ENCODE measurements at places on chromosomes 12 and 14.

DNA sequence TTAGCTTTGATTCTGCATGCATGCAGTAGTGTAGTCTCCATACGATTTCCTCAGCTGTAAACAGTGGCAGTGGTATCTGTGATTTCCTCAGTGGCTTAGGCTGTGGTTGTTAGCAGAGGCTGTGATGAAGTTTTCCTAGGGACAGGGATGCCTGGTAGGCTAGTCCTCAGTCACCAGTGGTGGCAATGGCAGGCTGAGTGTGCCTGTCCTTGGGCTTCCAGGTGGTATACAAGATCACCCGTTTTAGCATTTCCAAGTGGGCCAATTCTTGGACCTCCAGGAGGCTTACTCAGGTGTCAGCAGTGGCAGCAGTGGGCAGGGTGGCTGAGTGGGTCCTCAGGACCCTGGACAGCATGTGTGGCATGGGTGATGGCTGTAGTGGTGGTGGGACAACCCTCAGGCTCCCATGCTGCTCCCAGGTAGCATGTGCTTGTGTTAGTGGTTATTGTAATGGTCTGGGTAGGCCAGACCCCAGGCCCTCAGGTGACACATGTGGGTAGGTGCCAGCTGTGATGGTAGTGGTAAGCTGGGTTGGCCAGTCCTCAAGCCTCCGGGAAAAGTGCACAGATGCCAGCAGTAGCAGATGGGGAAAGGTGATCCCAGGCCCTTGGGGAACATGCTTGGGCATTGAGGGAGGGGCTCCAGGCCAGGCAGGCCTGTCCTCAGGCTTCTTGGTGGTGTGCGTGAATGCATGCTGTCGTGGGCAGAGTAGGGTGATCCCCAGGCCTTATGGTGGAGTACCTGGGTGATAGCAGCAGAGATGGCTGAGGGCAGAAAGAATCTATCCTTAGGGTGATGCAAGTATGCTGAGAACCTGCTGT, 146.5 kb downstream of the PAPOLA start:
- no peak for DNase-seq

- DNase-seq: no peak
Observed at GRCh38 chr14:71165121-71166031, 258.1 kb downstream of the PCNX1 start.

- no peak for DNase-seq
Observed at GRCh38 chr14:104040539-104040938, 45.0 kb upstream of the ASPG start.

- DNase-seq: no peak
Observed at GRCh38 chr14:31945074-31945613, 132.0 kb upstream of the ARHGAP5 start.

GRCh38 chr12:128426511-128426910, 159.5 kb downstream of the TMEM132C start:
- DNase-seq: no peak

DNA sequence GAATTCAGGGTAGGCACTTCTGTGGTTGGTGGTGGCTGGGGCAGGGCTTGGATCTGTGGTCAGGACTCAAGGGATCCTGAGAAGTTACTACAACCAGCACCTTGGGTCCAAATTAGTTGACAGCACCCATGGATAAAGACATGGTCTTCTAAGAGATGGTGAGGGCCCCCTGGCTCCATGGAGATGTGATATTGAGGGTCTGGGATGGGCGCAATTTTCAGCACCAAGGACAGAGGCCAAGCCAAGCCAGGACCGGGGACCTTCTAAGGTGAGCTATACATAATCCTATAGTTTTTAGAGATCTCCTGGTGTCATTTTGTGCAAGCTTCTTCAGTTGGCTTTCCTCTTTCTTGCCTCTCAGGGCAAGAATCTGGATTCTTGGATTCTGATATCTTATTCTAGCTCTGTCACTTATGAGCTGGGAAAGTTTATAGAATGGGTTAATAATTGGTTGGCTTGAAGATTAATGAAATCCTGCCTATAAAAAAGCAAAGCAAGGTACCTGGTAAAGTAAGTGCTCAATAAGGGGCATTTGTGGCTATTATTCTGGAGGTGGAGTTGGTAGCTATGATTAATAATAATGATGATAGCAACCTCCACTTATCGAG, 130.1 kb upstream of the LHX5 start:
- DNase-seq: no peak

DNA sequence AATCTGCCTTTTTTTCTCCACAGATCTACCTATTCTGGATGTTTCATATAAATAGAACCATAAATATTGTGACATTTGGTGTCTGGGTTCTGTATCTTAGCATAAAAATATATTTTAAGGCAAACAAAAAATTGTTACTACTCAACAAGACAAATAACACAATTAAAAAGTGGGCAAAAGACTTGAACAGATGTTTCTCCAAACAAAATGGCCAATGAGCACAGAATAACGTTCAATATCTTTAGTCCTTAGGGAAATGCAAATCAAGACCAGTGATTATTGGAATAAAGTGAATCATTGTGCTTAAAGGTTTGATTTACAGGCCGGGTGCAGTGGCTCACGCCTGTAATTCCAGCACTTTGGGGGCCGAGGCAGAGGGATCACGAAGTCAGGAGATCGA, 1331.3 kb downstream of the AACS start:
- no peak for DNase-seq

DNA sequence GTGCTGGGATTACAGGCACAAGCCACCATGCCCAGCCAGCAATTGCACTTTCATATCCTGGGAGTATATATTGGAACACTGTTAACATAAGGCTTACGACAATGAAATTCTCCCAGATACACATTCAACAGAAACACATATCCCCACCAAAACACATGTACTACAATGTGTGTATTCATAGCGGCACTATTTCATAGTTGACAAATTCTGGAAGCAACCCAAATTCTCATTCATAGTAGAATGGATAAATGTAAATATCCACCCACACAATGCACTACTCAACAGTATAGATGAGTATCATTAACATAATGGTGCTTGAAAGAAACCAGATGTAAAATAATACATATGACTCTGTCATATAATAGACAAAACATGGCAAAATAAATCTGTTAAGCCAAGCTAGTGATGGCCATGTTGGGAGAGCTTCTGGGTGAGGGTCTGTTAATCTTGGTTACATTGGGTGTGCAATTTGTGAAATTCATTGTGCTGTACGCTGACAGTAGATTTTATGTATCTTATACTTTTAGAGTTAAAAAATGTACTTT, 2.6 kb upstream of the DNAAF2 start:
- no peak for DNase-seq

DNA sequence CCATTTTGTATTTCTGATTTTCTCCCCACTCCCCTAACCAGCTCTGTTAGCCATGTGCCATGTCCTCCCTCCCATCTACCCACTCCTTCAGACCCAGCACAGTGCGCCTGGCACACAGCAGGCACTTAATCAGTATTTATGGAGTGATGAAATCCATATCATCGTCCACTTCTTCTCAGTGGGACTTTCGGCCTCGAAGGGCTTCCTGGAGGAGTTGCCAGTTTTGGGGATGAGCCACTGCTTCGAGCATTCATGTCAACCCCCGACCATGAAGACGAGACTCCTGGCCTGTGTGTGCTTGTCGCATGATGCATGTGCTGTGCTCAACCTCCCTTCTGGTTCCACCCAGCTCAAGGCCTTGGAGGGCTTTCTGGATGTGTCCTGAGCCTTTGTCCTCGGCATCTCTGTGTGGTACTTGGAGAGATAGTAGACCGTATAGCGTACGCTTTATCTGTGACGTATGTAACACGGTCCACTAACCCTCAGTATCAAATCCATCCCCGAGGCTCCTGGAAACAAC, 119.5 kb upstream of the RTL1 start:
- no peak for DNase-seq
